ENCODE measurements at places on chromosomes 7 and 10. TPM values are rescaled to one million over a fixed set of nuclear protein-coding genes. Genes with fewer than 3 reads are reported as not detected.

DNA sequence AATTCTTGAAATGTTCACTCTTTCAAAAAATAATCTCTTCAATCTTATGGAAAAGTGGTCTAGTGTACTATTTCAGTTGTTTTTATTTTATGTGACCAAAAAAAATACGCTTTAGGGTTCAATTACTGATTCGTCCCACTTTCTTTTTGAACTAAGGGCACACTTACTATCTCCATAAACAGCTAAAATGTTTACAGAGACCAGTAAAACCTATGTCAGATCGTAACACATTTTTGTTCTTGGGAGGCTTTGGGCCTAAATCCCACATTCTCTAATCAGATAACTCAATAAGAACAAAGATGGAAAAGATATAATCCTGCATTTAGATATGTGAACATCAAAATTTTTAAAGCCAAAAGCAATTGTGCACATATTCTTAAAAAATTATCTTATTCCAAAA, 29.8 kb upstream of the EPC1 start:
- DNase-seq = peak; percentile 14

- DNase-seq = no peak
Observed at GRCh38 chr7:129013048-129013724, 41.7 kb downstream of the TNPO3 start.

- no peak for DNase-seq
Observed at GRCh38 chr7:148209643-148210190, 380.8 kb upstream of the C7orf33 start.

- DNase-seq = no peak
Observed at GRCh38 chr10:102113261-102113955, 6.8 kb downstream of the LDB1 start.

DNA sequence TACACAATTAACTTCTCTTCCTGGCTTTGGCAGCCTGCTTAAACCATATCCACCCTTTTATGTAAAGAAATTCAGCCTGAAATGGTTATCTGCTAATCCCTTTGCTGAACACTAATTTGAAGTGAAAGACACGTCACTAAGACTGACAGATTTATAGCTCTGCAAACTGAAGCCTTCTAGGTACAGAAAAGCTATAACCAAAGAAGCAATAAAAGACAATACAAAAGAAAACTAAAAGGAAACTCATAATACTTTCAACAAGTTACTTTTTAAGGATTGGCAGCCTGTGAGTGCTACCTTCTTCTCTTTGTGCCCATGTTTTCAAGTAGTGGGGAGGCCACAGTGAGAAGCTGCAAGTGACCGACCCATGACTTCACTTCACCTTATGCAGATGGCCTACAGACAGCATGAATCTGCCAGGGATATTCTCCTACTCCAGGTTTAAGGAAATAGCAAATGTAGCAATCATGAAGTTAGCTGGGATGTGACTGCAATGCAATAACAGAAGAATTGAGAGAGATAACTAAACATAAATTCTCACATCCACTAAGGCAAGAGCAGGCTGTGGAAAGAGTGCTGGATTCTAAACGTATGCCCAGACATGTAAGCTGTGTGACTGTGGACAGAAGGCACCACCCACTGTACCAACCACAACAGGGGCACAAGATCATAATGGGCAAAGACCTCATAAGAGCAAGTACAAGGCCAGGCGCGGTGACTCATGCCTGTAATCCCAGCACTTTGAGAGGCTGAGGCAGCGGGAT, 10.7 kb upstream of the SPOCK2 start:
- DNase-seq = no peak

DNA sequence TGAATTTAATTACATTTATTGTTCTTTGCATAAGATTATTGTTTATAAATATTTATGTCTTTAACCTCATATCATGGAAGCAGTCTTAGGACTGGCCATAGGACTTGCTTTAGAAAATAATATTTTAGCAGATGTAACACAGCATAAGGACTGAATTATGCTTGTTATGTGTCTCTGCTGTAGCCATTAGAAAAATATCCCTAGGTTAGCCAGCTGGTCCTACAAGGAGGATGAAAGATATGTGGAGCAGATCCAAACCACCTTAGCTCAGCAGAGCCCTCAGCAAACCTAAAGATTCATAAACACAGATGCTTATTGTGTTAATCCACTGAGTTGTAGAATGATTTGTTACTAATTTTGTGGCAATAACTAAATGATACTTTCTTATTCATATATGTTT, 166.0 kb upstream of the COL1A2 start:
- peak; percentile 28 for DNase-seq

DNA sequence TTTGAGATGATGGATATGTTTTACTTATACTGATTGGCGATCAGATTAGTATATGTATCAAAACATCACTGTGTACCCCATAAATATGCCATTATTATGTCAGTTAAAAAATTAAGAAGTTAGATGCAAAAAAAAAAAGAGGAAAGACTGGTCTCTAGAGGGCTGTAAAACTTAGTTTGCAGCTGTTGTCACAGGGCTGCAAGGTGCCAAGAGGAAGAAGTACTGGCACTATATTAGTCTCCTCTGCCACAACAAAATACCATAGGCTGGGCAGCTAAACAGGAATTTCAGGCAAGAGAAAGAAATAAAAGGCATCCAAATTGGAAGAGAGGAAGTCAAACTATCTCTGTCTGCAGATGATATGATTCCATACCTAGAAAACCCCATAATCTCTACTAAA, 177.8 kb upstream of the PLPP4 start:
- DNase-seq = no peak

DNA sequence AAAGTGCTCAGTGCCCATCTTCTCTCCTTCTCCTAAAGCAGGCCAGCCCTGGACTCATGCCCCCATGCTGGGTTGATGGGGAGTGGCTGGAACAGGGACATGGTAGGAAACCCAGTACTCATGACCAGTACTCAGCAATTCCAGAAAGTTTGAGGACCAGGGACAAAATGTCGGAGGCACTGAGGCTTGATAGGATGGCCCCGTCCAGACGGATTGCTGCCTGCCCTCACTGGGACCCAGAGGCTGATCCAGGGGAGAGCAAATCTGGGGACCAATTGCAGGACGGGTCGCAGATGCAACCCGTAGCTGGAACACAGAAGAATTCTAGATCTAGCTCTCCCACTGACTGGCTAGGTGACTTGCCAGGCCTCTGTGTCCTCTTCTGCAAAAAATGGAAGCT, 5.1 kb downstream of the ZCCHC24 start:
- no peak for DNase-seq

- DNase-seq = no peak
Observed at GRCh38 chr10:82249141-82249540, 374.1 kb downstream of the NRG3 start.

DNA sequence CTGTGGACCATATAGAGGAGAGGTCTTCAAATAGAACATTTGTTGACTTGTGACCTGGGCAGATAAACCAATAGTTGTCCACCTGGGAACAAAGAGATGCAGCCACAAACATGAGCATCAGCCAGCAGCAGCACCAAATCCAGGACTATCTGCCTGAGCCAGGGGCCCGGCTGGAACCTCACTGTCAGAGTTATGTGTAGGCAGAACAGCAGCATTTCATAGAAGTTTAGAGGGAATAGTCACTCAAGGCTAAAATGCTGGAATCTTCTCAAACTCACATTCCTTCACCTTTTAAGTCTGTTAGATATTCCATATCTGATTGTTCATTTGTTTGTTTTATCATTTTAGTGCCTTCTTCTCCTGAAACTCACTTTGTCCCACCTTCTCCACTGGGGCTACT, 72.2 kb upstream of the IL6 start:
- DNase-seq = no peak

- no peak for DNase-seq
Observed at GRCh38 chr10:30756151-30756550, 126.6 kb upstream of the LYZL2 start.

GRCh38 chr7:2688409-2689342, 674 bp downstream of the AMZ1 start:
- DNase-seq = no peak

GRCh38 chr7:30068117-30068516, 39.9 kb downstream of the PLEKHA8 start:
- DNase-seq = peak; percentile 90

GRCh38 chr7:42960762-42961161, 28.6 kb downstream of the MRPL32 start:
- DNase-seq = no peak

- DNase-seq = no peak
Observed at GRCh38 chr7:147485660-147486210, 1104.8 kb upstream of the C7orf33 start.

GRCh38 chr7:63039882-63040281, 958.8 kb upstream of the ZNF722 start:
- no peak for DNase-seq

- no peak for DNase-seq
Observed at GRCh38 chr10:64211466-64211865, 690.3 kb downstream of the REEP3 start.

DNA sequence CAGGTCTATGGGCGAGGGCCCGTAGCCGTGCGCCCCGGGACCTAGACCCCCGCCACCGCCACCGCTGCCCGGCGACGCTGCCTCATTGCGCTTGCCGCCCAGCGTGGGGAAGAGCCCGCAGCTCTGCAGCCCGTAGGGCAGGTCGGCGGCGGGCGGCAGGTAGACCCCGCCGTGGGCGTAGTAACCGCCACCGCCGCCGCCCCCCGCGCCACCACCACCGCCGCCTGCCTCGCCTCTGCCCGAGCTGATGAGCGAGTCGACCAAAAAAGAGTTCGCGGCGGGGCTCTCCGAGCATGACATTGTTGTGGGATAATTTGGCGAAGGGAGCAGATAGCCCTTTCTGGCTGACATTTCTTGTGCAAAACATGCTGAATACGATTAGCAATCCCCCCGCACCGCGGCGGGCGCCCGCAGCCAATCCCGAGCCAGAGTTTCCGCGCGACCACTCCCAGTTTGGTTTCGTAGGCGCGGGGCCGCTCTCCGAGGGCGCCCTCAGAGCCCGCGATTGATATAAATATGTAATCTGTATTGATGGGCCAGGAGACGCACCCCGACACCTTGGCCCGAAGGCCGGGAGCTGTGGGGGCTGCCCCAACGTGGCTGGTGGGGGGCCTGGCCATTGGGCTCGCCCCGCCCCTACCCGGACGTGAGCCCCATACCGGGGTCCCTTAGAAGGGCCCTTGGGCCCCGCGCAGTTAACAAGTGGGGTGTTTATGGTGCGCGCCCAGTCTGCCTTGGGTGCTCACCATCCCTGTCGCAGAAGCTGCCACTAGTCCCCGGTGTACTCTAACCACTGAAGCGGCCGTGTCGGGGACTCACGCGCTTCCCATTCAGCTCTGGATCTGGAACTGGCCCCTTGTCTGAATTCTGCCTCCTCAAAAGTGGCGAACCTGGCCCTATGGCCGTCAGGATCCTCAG, at the start of gene HOXA10:
HOXA10 (minus strand) TSS at position 365 of the 918 bp plus-strand sequence; CDS start at position 351, 14 bp downstream.
- no peak for DNase-seq

GRCh38 chr7:49324707-49325106, 400.4 kb downstream of the CDC14C start:
- peak; percentile 15 for DNase-seq

GRCh38 chr10:133177380-133178157, 17.6 kb downstream of the KNDC1 start:
- no peak for DNase-seq

DNA sequence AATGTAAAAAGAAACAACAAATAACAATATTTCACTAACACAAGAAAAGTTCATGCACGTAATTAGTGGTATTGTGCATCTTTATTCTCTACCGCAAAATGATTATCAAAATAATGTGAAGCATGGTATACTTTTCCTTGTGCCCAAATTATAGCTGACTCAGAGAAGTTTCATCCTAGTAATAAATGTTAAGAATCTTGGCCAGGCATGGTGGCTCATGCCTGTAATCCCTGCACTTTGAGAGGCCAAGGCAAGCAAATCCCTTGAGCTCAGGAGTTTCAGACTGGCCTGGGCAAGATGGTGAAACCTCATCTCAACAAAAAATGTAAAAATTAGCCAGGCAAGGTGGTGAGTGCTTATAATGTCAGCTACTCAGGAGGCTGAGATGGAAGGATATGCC, 105.0 kb downstream of the KMT2C start:
- peak; percentile 23 for DNase-seq

DNA sequence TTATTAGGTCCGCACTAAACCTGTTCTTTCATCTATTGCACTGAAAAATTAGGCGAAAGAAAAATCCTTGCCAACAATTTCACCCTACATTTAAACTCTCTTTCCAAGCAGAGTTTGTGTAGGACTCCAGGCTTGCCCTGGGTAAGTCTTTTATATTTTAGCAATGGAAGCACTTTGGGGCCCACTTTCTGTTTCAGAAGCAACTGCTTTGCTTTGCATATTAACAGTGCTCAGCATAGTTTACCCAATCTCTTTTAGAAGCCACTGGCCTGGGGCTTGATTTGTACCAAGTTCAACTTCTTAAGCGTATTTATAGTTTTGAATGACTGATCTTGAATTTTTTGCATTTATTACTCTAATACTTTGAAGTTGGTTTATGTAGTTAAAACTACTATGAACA, 78.8 kb upstream of the MDFIC start:
- DNase-seq = no peak

- no peak for DNase-seq
Observed at GRCh38 chr7:45224832-45225231, 67.2 kb downstream of the RAMP3 start.

DNA sequence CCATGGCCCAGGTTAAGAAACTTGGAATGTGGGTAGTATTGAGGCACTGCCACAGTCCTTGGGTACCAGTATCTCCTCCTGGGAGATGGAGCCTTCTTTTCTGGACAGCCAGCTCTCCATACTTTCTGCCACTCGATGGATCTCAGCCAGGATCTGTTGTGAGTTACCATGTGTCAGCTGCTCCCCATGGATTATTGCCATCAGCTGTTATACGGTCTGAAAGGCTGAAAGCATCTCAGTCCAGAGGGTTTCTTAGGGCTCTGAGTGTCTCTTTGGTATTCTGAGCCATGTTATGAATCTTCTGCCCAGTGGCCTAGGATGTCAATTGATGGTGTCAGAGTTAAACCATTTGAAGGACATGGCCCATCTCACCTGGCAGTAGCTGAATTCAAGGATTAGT, 197.5 kb downstream of the C7orf25 start:
- DNase-seq = no peak

GRCh38 chr7:157520249-157520648, 183.4 kb downstream of the DNAJB6 start:
- no peak for DNase-seq

GIMAP5 gene
- not detected for total RNA-seq

HGF gene
- 194 TPM for total RNA-seq

TSPAN12 gene
- total RNA-seq = 5.6 TPM

LHFPL3 gene
- total RNA-seq = not detected

ASB4 gene
- not detected for total RNA-seq

MEIG1 gene
- not detected for total RNA-seq

CNTNAP2 gene
- not detected for total RNA-seq

BMI1 gene
- 60.9 TPM for total RNA-seq

RNF148 gene
- total RNA-seq = 0.63 TPM

EZH2 gene
- 15.0 TPM for total RNA-seq

SLC4A2 gene
- total RNA-seq = 65.4 TPM

MYPN gene
- total RNA-seq = 1.7 TPM
